ENCODE measurements at places on chromosomes 16 and 17.
A peak's percentile ranks its signal among the peaks of the same experiment; 100 is the strongest.

DNA sequence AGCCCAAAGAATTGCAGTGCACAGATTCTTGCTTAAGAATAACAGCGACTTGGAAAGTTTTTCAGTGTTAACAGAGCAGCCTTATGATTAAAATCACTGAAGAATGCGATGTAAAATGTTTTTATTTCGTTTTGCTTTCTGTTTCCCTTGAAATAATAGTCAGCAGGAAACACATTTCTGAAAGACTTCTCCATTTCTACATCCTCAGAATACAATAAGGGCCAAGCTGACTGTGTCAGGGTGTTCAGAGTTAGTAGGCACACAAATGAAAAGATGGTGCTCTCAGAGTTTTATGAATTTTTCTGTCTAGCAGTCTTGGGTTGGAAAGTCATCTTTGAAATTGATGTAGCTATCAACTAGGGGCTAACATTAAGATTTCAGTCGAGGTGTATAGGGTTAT lies 582.9 kb upstream of the RBFOX1 start:
- no peak for DNase-seq

- no peak for DNase-seq
These were observed 155.7 kb upstream of the TNRC6C start for GRCh38 chr17:77802811-77803220.

GRCh38 chr17:7632492-7632894 lies 2.6 kb downstream of the SHBG start:
- DNase-seq = peak; percentile 41

DNA sequence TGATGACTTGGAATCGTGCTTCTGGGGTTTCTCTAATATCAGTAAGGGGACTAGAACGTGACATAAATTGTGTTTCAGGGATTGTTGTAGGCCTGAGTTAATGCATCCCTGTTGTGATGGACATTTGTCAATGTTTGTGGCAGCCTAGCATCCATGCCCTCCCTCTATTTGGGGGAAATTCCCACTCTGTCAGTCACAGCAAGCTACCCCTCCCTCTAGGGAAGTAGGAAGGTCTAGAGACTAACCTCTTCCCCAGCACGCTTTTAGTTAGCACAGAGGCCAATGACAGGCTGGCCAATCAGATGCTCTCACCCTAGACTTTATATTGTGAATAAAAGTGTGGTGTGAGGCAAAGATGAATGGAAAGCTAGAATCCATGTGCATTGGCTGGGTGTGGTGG lies 32.4 kb upstream of the NF1 start:
- no peak for DNase-seq

- DNase-seq = peak; percentile 91
These were observed at the start of gene ITPRIPL2 for GRCh38 chr16:19113577-19114358. TSS of gene ITPRIPL2 (plus strand) at chr16:19113964. CDS start at chr16:19114462, 498 bp downstream.

- DNase-seq = peak; percentile 73
These were observed 4.7 kb upstream of the GFAP start for GRCh38 chr17:44919885-44920564.

DNA sequence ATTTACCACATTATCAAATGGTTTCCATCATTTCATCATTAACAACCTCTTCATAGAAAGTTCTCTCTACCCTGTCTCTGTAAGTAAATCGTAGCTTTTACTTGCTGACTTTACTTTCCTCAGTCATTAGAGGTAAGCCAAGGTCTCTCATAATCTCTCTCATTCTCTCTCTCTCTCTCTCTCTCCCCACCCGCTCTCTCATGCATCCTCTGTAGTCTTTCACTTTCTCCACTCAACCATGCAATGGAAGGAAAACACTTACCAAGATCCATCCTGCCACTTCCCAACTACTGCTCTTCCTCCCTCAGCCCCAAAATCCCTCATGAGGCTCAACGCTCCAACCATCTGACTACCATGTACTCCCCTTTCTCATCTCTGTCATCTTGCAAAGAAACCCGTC lies 6.1 kb downstream of the CEP112 start:
- no peak for DNase-seq

GRCh38 chr16:48143812-48144368 lies 11.9 kb downstream of the ABCC12 start:
- no peak for DNase-seq

DNA sequence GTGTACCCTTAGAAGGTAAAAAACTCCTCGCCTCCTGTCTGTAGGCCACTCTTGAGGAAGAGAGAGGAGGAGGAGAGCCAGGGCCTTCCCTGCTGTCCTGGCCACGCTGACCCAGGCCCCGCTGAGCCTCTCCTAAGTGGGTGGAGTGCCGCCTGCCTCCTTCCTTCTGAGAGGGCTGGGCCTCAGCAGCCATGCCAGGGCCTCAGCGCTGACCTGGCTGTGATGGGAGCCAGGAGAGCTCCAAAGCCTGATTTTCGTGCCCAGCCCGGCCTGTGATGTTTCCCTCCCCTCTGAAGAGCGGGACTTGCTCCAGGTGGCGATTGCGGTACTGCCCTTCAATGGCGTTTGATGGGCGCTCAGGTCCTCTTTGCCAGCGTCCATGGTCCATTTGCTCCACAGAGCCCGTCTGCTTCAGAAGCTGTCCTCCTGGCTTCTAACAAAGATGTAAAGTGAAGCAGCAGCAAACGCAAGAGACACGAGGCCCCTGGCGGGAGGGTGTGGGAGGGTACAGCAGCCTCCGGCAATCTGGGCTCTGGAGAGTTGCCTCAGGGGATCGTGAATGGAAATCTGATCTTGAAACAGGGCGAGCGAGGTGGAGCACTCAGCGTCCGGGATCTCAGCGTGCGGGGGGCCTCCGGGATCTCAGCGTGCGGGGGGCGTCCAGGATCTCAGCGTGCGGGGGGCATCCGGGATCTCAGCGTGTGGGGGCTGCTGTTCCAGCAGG lies 93.5 kb downstream of the NPIPB11 start:
- DNase-seq = no peak

DNA sequence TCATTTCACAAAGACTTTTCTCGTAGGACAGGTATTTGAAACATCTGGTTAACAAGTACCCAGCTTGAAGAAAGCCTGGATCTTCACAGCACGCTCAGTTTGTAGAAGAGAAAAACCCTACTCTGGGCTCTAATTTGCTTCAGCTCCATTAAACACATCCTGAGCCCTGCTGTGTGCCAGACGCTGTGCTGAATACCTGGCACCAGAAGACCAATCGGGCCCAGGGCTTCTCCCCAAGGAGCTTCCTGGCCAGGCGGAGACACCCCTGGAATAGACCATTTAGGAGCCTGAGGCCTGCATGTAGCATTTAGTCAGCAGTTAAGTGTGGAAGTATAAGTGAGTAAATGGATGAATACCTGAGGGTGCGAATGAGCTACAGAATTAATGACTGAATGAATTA lies 8.9 kb upstream of the ABAT start:
- DNase-seq = no peak

GRCh38 chr17:36778448-36778847 lies 158.8 kb upstream of the LHX1 start:
- DNase-seq = no peak

GRCh38 chr17:66341462-66341861 lies 39.0 kb downstream of the PRKCA start:
- DNase-seq = no peak

DNA sequence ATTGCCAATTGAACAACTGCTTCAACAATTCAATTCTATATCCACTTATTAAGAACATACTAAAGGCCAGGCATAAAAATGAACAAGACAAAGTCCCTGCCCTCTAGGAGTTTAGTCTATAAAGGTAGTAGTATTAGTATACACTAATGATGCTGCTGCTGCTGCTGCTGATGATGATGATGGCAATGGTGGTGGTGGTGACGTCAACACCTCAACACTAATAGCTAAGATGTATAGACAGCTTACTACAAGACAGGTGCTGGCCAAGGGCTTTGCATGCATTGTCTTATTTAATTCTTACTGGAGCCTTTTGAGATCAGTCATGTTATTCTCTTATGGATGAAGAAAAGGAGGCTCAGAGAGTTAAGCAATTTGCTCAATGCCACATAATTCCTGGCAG lies 164.4 kb upstream of the ASIC2 start:
- no peak for DNase-seq

GRCh38 chr17:77366206-77366557 lies 225.4 kb downstream of the SEC14L1 start:
- DNase-seq = no peak

DNA sequence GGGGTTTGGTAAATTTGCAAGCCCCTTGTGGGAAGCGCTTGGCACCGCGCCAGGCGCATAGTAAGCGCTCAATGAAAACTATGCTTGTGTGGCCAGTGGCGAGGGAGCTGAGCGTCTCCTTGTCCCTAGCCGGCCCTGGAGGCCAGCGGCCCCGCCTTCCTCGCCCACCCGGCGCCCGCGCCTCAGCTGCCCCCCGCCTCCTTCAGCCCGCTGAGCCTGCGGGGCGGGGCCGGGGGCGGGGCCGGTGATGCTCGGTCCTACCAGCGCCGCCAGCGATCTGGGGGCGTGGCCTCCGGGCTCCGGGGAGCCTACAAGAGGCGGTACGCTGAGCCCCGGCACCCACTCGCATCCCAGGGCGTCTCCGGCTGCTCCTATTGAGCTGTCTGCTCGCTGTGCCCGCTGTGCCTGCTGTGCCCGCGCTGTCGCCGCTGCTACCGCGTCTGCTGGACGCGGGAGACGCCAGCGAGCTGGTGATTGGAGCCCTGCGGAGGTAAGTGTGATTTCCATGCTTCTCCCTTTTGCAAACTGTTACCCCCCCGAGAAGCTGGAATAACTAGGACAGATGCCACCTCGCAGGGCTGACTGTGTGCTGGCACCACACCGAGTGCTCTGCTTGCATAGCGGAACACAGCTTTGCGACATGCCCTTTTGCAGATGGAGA lies at the start of gene CRISPLD2:
Gene CRISPLD2 (plus strand): TSS at position 342 of the 661 bp plus-strand sequence. CDS start 18,511 bp downstream, outside the sequence.
- peak; percentile 90 for DNase-seq

DNA sequence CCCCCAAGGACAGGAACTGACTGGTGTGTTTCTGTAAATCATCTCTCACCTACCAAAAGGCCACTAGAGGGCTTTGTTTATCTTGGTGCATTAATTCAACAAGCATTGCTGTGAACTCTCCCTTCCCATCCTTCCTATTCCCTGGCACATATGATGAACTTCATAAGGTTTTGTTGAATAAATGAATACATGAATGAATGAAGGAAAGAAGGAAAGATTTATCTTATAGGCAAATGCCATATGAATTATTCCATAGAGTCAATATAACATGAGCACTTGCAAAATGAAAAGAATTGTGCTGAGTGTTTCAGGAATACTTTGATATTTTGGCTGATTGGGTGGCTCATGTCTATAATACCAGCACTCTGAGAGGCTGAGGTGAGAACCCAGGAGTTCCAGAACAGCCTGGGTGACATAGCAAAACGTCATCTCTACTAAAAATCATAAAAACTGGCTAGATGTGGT lies 4.3 kb downstream of the SPDYE4 start:
- DNase-seq = peak; percentile 21

- no peak for DNase-seq
These were observed 5.5 kb downstream of the SSTR2 start for GRCh38 chr17:73170324-73170723.

- DNase-seq = peak; percentile 65
These were observed 7.3 kb upstream of the IL34 start for GRCh38 chr16:70638814-70639792.

GRCh38 chr16:10226141-10226986 lies 44.1 kb upstream of the GRIN2A start:
- DNase-seq = no peak

DNA sequence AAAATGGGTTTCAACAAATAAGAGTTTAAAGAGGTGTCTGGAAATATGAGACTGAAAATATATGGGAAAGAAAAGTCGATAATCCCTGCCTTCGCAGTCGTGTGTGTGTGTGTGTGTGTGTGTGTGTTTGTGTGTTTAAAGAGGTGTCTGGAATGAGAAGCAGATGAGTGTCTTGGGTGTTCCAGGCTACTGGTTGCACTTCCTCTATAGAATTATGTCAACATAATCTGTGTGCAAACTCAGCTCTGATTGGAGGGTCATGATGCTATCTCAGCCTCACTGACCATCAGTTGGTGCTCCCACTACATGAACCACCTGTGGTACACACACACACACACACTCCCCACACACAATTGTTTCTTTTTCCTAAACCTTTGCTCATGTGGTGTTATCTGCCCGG lies 347.3 kb downstream of the NPIPA8 start:
- DNase-seq = no peak
